ENCODE measurements at places on chromosomes 5 and 9.

DNA sequence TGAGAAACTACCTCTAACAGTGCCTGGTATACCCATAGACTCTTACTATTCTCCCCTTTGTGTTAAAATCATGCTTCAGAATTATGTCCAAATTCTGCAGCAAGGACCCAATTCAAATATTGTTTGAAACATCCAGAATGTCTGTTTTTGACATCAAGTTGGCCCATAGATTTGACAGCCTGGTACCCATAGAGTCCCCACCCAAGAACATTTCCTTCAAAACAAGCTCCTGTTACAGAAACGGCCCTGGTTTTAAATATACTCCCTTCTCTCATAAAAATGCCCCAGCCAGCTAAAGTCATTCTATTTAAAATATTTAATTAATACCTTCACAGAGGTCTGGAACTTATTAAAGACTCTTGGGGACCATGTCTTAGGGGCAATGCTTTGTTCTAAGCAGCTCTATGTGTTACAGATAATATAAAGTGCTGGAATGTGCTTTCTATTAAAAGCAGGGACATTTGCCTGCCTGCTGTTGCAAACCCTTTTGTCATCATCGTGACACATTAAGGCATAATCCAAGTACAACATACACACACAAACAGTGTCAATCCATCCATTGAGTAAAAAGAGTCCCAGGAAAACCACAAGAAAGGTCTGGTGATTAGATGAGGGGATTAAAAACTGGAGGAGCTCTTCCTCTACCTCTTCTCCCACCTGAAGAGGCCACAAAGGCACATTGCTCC, 321.7 kb downstream of the MLLT3 start:
- H3K4me1 ChIP-seq = no peaks in the 10 kb centered on the region
- no peaks in the 10 kb centered on the region for H3K36me3 ChIP-seq
- DNase-seq = no peak
- H3K27me3 ChIP-seq = no peaks in the 10 kb centered on the region

- no peaks in the 10 kb centered on the region for H3K27me3 ChIP-seq
- no peak for DNase-seq
- no peak overlapping the region for H3K4me3 ChIP-seq
- no peaks in the 10 kb centered on the region for H3K36me3 ChIP-seq
- H3K27ac ChIP-seq = no peak overlapping the region
Measured at GRCh38 chr5:8944005-8944404, 601.9 kb downstream of the SEMA5A start.

DNA sequence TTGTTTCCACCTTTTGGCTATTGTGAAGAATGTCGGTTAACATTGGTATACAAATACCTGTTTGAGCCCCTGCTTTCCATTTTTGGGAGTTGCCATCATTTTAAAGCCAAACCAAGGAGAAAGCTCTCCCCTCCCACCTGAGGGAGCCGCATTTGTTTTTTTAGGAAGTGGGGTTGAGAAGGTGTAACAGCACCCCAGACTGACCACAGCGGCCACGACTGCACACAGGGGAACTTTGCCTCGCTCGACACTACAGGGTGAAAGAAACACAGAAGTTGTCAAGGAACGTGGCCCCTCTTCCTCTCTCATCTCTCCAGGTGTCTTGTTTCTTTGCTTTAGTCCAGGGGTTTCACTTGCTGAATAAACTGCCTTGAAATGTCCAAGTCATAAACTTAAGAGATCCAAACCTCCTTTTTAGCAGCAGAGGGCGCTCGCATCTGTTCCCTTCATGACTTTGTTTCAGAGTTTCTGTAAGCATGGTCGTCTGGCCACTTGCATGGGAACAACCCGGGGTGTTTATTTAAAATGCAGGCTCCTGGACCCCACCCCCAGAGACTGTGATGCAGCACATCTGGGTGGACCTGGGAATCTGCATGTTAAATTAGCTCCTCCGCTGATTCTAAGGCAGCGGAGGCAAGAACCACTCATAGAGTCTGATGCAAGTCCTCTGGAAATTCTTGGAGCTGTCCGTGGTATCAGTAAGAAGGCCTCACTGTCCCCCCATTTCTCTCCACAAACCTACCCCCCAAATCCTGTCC, 2.1 kb upstream of the TTLL11 start:
- no peaks in the 10 kb centered on the region for H3K27me3 ChIP-seq
- H3K4me1 ChIP-seq = peaks cover 5% of the 10 kb centered on the region
- H3K4me3 ChIP-seq = no peak overlapping the region
- no peak overlapping the region for H3K27ac ChIP-seq

- no peak overlapping the region for H3K4me3 ChIP-seq
- H3K27ac ChIP-seq = no peak overlapping the region
- H3K4me1 ChIP-seq = no peaks in the 10 kb centered on the region
Measured at GRCh38 chr5:157469687-157470086, 9.7 kb downstream of the NIPAL4 start.

GRCh38 chr5:68370196-68370595, 154.6 kb downstream of the PIK3R1 start:
- no peak overlapping the region for H3K27ac ChIP-seq
- DNase-seq = no peak
- H3K4me3 ChIP-seq = no peak overlapping the region
- H3K27me3 ChIP-seq = no peaks in the 10 kb centered on the region

- H3K4me3 ChIP-seq = no peak overlapping the region
- peaks cover 3% of the 10 kb centered on the region for H3K36me3 ChIP-seq
- no peaks in the 10 kb centered on the region for H3K4me1 ChIP-seq
- no peak overlapping the region for H3K27ac ChIP-seq
Measured at GRCh38 chr5:131541071-131541470, 94.0 kb downstream of the RAPGEF6 start.

- H3K27ac ChIP-seq = no peak overlapping the region
- no peaks in the 10 kb centered on the region for H3K4me1 ChIP-seq
- no peak for DNase-seq
- H3K36me3 ChIP-seq = no peaks in the 10 kb centered on the region
Measured at GRCh38 chr9:97053717-97054116, 14.8 kb upstream of the CTSV start.

DNA sequence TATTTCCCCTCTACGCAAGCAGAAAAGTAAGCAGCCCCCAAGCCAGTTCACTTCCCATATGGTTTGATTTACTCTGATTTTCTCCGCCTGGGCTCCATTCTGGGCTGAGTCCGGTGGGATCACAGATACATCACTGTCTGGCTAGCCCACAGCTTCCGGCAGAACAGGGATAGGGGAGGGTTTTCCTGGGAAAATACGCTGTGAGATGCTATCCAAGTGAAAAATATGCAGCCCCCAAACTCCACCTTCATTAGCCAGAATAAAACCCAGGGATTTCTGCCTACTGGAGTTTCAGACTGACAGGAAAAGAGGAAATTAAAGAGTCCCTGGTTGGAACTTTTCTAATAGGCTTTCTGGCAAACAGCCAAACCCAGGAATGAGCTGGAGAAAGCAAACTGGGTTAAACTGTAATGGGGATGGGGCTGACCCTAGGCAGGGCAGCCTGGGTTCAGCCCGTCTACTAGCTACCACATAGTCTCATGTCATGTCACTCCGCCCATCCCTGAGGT, 16.9 kb upstream of the NIPAL4 start:
- DNase-seq = no peak
- no peaks in the 10 kb centered on the region for H3K4me1 ChIP-seq
- H3K36me3 ChIP-seq = no peaks in the 10 kb centered on the region
- no peak overlapping the region for H3K4me3 ChIP-seq

- no peaks in the 10 kb centered on the region for H3K4me1 ChIP-seq
- DNase-seq = no peak
- H3K27me3 ChIP-seq = no peaks in the 10 kb centered on the region
Measured at GRCh38 chr5:74173241-74173640, 467.3 kb downstream of the ENC1 start.

DNA sequence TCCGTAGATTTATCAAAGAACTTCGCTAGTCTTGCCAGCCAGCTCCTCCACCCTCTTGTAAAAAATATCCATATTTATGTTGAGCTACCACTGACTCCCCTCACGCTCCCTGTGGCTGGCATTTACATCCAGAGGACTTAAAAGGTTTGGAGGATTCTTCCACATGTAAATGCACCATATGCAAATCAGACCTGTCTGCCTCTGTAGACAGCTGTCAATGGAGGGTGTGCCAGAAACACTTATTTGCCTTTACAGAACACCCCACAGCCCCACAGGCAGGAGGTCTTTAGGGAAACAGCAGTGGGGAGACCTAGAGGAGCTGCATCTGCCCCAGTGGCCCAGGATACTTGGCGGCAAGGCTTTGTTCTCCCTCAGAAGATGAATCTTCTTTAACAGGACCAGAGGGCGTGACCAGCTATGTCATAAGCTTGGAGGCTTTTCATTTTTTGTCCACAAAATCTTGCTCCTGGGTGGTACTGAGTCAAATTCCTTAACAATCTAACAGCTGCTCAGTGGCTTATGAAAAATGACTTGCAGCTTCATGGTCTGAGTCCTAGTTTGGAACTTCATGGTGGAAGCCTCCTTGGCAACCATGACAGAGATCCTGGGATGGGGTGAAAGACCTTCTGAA, 535.8 kb downstream of the EBF1 start:
- H3K36me3 ChIP-seq = no peaks in the 10 kb centered on the region
- no peaks in the 10 kb centered on the region for H3K4me1 ChIP-seq
- no peak for DNase-seq
- no peaks in the 10 kb centered on the region for H3K27me3 ChIP-seq

GRCh38 chr5:178086266-178086665, 27.1 kb upstream of the N4BP3 start:
- no peaks in the 10 kb centered on the region for H3K36me3 ChIP-seq
- no peak overlapping the region for H3K27ac ChIP-seq
- DNase-seq = no peak
- H3K4me1 ChIP-seq = no peaks in the 10 kb centered on the region
- H3K27me3 ChIP-seq = no peaks in the 10 kb centered on the region

- no peaks in the 10 kb centered on the region for H3K4me1 ChIP-seq
- H3K4me3 ChIP-seq = no peak overlapping the region
- H3K27ac ChIP-seq = no peak overlapping the region
- H3K36me3 ChIP-seq = no peaks in the 10 kb centered on the region
Measured at GRCh38 chr5:104353371-104353770, 790.8 kb upstream of the NUDT12 start.

- H3K36me3 ChIP-seq = no peaks in the 10 kb centered on the region
- no peak overlapping the region for H3K4me3 ChIP-seq
- DNase-seq = no peak
- H3K27me3 ChIP-seq = no peaks in the 10 kb centered on the region
- no peak overlapping the region for H3K27ac ChIP-seq
- no peaks in the 10 kb centered on the region for H3K4me1 ChIP-seq
Measured at GRCh38 chr5:132110930-132111329, 37.3 kb downstream of the CSF2 start.

DNA sequence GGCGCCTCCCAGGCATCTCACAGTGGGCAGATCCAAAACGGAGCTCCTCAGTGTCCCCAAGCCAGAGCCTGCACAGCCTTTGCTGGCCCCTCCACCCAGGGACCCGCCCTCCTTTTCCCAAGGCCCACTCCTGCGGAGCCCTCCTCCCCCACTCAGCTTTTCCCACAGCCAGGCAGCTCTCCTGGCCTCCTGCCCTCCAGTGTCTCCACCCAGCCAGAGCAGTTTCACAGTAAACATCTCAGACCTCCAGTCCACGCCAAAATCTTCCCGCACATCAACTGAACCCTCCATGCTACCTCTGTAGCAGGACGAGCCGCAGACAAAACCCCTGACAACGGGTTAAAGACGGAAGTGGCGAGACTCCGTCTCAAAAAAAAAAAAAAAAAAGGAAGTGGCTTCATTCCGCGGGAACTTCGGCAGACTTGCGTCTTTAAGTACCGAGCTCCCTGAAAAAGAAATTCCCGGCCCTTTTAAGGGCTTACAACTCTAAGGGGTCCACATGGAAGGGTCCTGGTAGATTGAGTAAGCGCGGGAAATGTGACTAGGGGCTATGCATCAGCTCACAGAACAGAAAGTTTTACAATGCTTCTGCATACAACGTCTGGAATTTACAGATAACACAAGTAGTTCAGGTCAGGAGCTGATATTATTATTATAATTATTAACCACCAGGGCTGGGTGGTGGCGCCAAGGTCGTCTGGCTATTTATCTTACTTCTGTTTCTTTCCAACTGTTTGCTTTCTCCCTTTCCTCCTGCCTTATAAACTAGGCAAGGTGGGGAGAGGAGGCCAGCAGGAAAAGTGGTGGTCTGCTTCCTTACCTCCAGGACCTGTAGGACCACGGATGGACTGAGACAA, 11.4 kb upstream of the GRIN1 start:
- peak overlapping the region; percentile 45 for H3K27ac ChIP-seq
- no peak for DNase-seq
- H3K4me3 ChIP-seq = peak overlapping the region; percentile 81

- no peak overlapping the region for H3K27ac ChIP-seq
- no peak for DNase-seq
- peaks cover 10% of the 10 kb centered on the region for H3K4me1 ChIP-seq
- H3K36me3 ChIP-seq = peaks cover 51% of the 10 kb centered on the region
- H3K4me3 ChIP-seq = no peak overlapping the region
Measured at GRCh38 chr9:124345751-124346281, 69.4 kb downstream of the PSMB7 start.

DNA sequence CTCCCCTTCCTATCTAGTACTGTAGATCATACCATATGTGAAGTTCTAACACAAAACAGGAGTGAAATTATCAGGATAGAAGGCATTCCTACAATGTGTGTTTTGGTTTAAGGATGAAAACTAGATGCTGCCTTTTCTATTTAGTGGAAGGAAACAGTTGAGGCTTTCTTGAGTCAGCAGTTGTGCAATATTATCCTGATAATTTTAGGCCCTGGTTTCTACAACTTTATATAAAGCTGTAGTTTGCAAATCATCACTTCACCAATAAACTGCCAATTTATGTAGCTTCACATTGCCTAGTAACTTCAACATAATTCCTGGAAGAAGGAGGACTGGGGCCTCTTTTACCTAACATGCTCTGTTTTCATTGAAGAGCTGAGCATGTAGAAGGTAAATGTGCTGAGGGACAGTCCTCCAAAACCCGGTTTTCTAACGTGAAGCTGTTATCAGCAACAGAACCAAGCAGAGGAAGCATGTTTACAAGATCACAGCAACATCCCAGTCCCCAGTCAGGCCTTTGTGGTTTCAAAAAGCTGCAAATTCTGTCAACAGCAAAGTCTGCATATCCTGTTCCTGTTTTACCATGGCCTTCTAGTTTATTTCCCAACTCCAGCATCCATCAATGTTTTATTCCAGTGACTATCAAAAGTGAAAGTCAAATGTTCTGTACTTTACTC, 513.4 kb upstream of the MEF2C start:
- peaks cover 2% of the 10 kb centered on the region for H3K4me1 ChIP-seq
- H3K4me3 ChIP-seq = peak overlapping the region; percentile 21
- DNase-seq = no peak
- no peak overlapping the region for H3K27ac ChIP-seq
- no peaks in the 10 kb centered on the region for H3K36me3 ChIP-seq

GRCh38 chr5:119453040-119453373, 710 bp downstream of the HSD17B4 start:
- no peaks in the 10 kb centered on the region for H3K4me1 ChIP-seq
- peak overlapping the region; percentile 91 for H3K27ac ChIP-seq
- no peaks in the 10 kb centered on the region for H3K36me3 ChIP-seq
- no peaks in the 10 kb centered on the region for H3K27me3 ChIP-seq

DNA sequence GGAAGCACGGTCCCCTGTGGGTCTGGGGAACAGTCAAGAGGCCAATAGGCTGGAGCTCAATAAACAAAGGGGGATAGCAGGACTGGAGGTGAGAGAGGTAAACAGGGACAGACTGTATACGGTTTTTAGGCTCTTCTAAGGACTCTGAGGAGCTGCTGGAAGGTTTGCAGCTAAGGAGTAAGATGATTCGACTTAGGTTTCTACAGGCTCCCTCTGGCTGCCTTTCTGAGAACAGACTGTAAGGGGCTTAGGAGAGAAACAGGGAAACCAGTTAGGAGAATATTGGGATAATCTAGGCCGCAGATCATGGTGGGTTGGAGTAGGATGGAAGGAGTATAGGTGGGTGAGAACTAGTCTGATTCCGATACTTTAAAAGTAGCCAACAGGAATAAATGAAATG, 10.4 kb downstream of the CDK5RAP2 start:
- H3K36me3 ChIP-seq = peaks cover 25% of the 10 kb centered on the region
- H3K4me1 ChIP-seq = peaks cover 17% of the 10 kb centered on the region
- no peak overlapping the region for H3K4me3 ChIP-seq
- H3K27ac ChIP-seq = peak overlapping the region; percentile 66
